H9 (cell line): ENCODE measurements at places on chromosomes 11 and 22. TPM values are rescaled to one million over a fixed set of nuclear protein-coding genes. Genes with fewer than 3 reads are reported as not detected.

GRAP2 gene
- total RNA-seq = not detected in 2 replicates

HBG2 gene
- not detected in 2 replicates for total RNA-seq

- H3K4me3 ChIP-seq = no peak overlapping the region
- no peaks in the 10 kb centered on the region; the same call in 1 of the 2 replicates for H3K4me1 ChIP-seq
- no peak overlapping the region for H3K27ac ChIP-seq
- DNase-seq = peak; percentile 43
Measured at GRCh38 chr22:30649430-30650007, 13.9 kb downstream of the SLC35E4 start.

- H3K4me1 ChIP-seq = no peaks in the 10 kb centered on the region
- H3K36me3 ChIP-seq = 0 out of 2 replicates have a peak, but pooled peaks cover 2% of the 10 kb centered on the region
- H3K27me3 ChIP-seq = peaks cover 11% of the 10 kb centered on the region; the same call in 1 of the 2 replicates
- no peak overlapping the region for H3K27ac ChIP-seq
- no peak overlapping the region for H3K4me3 ChIP-seq
Measured at GRCh38 chr22:24500277-24500820, 5.2 kb downstream of the UPB1 start.

DNA sequence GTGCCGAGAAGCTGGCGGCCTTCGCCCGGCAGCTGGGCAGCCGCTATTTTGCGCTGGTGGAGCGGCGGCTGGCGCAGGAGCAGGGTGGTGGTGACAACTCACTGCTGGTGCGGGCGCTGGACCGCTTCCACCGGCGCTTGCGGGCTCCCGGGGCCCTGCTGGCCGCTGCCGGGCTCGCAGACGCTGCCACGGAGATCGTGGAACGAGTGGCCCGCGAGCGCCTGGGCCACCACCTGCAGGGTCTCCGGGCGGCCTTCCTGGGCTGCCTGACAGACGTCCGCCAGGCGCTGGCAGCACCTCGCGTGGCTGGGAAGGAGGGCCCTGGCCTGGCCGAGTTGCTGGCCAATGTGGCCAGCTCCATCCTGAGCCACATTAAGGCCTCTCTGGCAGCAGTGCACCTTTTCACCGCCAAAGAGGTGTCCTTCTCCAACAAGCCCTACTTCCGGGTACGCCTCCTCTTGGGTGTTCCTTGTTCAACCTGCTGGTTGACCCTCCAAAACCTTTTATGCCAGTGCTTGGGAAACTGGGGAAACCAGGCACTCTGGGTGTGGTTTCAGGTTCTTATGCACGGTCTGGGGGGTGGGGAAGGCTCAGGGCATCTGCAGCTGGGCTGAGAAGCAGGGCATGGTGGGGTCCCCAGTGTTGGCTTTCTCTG is 3.1 kb upstream of the TM7SF2 start:
- H3K36me3 ChIP-seq = peaks cover 2% of the 10 kb centered on the region; the same call in 2 of the 3 replicates
- H3K4me1 ChIP-seq = no peaks in the 10 kb centered on the region
- DNase-seq = peak; percentile 31
- no peak overlapping the region for H3K4me3 ChIP-seq
- no peak overlapping the region for H3K27ac ChIP-seq

DNA sequence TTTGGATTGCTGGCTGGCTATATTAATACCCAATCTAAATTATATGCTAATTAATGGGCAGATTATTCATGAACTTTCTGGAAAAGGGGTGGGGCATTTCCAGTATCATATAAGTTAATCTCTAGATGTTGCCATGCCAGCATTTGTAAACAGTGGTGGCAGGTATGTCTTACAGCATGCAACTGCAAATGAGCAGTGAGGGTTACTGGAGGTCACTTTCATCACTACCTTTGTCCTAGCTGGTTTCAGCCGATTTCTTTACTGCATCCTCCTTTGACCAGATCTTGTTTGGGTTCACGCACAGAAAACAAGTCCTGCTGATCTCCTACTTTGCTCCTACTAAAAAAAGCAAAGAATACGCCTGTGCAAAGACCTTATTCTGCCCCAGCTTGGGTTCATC is 89.1 kb upstream of the USP47 start:
- H3K27me3 ChIP-seq = no peaks in the 10 kb centered on the region
- peaks cover 7% of the 10 kb centered on the region for H3K36me3 ChIP-seq
- no peak overlapping the region for H3K4me3 ChIP-seq
- no peak for DNase-seq
- H3K27ac ChIP-seq = no peak overlapping the region

RAB39A gene
- total RNA-seq = 9.2 and 9.7 TPM in 2 replicates
